ENCODE measurements at places on chromosomes 7 and 10. TPM values are rescaled to one million over a fixed set of nuclear protein-coding genes. Genes with fewer than 3 reads are reported as not detected.
A peak's percentile ranks its signal among the peaks of the same experiment; 100 is the strongest.

PRKG1 gene
- 18.2 TPM for total RNA-seq

SLC16A12 gene
- 2.0 TPM for total RNA-seq

PDE6C gene
- not detected for total RNA-seq

ARL3 gene
- 9.4 TPM for total RNA-seq

DNA sequence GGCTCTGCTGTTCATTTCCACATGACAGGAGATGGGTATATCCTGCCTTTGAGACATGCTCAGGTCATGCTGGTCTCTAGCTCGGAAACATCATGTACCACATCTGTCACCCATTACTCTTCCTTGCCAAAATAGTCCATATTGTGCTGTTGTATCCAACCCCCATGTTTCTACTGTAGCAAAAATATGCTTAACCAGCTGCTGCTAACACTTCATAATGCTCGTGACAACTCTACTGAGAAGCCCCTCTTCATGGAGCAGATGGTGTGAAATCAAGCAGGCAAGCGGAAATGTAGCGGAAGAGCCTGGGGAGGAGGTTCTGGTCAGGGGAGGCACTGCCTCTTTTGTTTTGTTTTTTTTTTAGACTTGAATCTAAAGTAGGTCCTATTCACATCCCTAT lies 82.9 kb downstream of the NPY start:
- DNase-seq = no peak

GRCh38 chr7:148211740-148212151 lies 378.8 kb upstream of the C7orf33 start:
- DNase-seq = no peak

GRCh38 chr10:131888186-131888604 lies 12.6 kb upstream of the PPP2R2D start:
- no peak for DNase-seq

- no peak for DNase-seq
These were observed 81.0 kb downstream of the HACD1 start for GRCh38 chr10:17536221-17536620.

DNA sequence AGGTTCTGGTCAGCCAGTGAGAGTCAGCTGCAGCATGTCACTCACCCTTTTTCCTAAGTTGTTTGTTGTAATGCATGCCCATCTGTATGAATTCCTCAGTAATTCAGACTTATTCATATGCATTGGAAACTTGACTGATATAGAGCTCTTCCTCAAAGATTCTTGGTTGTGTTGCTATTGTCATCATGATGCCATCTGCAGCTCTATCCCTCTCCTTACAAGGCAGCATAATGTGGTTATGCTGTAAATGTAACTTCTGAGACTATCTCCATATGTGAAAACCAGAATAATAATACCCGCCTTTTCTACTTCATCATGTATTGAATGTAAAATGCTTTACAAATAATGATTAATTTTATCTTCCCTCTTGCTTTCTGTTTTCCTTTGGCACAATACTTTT lies 252.6 kb upstream of the MTPN start:
- DNase-seq = no peak

- peak; percentile 70 for DNase-seq
These were observed 59.8 kb downstream of the GRID1 start for GRCh38 chr10:86306628-86307278.

GRCh38 chr10:88092973-88093372 lies 229.5 kb downstream of the PTEN start:
- no peak for DNase-seq

DNA sequence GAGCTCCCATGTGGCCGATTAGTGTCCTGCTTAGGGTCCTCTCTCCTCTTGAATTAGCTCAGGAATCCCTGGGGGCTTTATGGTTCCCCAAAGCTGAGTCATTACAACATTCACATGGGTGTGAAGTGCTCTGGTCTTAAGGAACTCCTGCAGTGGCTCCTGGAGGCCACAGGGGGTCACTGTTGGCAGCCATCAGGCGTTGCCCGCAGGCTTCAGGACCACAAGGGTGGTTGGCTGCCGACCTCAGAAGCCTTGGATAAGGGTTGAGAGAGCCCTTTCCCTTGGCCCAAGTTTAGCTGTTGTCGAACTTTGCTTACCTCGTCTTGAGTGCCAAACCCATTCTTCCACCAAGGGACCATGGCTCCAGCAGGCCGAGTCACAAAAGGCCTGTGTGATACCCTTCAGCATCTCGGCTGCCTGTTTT lies 61.7 kb downstream of the SH2D4B start:
- DNase-seq = peak; percentile 92

All from GM23338 (cell line).